ENCODE measurements at places on chromosomes 7 and 10.

DNA sequence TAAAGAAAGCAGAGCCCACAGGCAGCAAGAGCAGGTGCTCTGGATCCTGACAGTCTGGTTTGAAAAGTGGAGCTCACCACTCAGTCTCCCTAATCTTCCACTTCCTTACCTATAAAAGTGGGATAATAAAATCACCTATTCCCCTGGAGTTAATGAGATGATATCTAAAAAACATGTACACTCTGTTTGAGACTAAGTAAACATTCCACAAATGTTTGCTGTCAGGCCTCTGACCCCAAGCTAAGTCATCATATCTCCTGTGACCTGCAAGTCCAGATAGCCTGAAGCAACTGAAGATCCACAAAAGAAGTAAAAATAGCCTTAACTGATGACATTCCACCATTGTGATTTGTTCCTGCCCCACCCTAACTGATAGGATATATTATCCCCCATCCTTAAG is 1324.5 kb downstream of the XPNPEP1 start:
- DNase-seq, result no peak

DNA sequence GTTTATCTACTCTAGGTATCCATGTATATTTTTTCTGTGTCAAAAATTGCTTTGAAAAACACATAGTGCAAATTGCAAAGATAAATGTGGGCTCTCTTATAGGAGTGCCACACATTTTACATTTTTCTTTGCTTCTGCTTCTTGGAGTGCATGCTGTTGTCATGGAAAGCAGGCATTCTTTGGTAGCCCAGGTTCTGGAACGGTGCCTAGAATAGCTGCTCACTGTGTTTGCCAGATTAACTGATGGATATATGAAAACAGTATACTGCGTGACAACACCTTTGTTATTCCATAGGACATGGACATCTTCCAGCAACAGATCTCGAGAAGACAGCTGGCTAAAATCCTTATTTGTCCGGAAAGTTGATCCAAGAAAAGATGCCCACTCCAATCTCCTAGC is 13.4 kb downstream of the NIPSNAP2 start:
- DNase-seq, result peak; percentile 86

DNA sequence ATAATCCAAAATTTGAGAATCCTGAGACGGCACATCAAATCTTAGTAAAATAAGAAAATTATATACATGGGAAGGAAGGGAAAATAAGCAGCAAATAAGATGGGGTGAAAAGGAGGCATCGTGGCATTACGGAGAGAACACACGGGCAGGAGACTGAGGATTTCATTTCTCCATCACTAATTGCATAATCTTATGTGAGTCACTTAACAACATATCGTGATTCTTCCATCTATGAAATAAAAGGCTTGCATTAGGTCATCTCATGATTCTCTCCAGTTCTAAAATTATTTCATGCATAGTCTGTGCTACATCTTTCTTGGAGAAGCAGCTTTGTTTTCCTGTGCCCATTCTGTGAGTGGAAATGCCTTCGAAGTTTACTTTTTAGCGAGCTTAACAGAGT is 288.7 kb downstream of the LRMDA start:
- DNase-seq, result no peak

DNA sequence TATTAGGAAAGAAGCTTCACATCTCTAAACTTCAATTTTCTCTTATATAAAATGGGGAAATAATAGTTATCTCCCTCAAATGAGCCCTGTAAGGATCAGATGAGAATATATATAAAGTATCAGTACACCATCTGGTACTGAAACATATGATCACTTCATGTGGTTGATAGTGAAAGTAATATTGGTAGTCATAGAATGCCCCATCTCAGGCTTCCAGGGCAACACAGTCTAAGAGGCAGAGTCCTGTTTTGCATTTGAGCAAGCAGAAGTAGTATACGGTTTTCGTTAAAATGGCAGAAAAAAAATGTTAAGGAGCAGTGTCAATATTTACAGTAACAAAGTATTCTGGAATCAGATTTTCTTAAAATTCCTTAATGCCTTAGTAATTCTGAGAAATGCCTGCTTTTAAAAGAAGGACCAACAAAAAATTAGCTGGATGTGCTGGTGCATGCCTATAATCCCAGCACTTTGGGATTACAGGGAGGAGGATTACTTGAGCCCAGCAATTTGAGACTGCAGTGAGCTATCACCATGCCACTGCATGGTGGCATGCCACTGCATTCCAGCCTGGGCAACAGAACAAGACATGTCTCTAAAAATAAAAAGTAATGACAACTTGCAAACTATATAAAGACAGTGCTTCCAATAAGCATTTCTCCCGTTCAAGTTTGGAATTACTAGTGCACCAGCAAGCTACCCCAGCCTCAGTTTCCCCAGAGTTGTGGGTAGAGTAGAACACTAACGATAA is 19.8 kb downstream of the KBTBD2 start:
- no peak for DNase-seq

DNA sequence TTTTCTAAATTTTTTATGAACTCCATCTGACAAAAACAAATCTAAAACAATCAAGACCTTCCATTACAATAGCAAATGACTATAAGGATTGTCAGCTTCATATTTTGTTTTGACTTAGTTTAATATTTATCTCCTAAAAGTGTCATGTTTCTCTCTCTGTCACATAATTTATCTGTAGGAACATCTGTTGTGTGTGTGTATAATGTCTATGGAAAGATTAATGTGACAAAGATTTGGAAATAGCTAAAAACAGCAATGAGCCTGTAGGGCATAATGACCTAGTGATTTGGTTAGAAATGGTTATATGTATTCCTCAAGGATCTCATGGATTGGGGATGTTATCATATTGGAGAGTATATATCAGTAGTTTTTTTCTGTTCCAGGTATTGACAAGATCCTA is 69.6 kb upstream of the MDFIC start:
- no peak for DNase-seq

DNA sequence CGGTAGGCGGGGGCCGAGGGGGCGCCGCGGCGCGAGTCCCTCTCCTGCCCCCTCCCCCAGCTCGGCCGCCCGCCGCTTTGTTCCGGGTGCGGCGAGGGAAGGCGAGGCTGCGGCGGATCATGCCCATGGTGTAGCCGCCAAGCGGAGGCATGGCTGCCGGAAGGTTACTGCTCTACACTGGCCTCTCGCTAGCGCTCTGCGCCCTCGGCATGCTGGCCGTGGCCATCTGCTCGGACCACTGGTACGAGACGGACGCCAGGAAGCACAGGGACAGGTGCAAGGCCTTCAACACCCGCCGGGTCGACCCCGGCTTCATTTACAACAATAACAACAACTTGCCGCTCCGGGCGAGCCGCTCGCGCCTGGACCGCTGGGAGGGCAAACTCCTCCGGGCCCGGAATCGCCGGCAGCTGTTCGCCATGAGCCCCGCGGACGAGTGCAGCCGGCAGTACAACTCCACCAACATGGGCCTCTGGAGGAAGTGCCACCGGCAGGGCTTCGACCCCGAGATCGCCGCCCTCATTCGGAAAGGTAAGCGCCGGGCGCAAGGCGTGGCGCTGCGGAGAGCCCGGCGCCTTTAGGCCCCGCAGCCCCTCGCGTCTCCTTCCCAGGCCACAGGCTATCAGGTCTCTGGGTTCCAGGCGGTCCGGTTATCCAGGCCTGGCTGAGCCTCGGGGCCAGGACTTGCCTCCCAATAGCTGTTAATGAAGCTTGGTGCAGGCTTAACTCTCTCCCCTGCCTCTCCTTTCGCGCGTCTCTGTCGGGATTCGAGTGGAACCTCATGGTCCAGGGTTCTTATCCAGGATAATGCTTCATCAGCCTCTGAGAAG is 513 bp downstream of the TMEM178B start:
- no peak for DNase-seq
